Fibroblast of lung (primary cell): ENCODE measurements at places on chromosomes 2 and 18. TPM values are rescaled to one million over a fixed set of nuclear protein-coding genes. Genes with fewer than 3 reads are reported as not detected.

DNA sequence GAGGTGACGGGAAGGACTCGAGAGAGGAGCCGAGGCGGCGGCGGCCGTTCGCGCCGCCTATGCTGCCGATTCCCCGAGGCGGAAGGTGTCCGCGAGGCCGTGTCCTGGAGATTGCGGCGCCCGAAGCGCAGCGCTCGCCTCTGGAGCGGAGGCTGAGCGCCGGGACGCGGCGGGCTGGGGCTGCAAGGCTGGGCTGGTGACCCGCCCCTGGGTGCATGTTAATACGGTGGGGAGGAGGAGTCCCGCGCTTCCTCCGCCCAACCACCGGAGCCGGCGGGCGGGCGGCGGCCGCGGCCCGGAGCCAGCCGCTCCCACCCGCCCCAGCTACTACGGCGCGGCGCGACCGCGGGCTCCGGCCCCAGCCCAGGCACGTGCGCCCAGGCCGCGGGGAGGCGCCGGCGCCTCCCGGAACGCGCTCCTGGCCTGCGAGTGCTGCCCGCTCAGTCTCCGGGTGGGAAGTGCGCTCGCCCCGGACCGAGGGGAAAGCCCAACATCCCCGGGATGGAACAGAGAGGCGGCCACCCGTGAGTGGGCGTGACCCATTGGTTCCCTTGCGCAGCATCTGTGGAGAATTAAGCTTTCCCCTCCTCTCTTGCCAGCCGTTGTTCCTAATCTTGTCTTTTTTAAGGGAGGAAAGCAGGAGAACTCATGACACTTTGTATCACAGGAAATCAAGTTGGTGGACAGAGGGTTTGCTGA, at the start of gene DLGAP1:
DLGAP1 (minus strand) TSS at position 195 of the 699 bp plus-strand sequence.
- peak; percentile 71 for DNase-seq
- no peak within 1 kb of the TSS for H3K27ac ChIP-seq
- H3K36me3 ChIP-seq, result no peaks in the 10 kb centered on the region
- H3K4me1 ChIP-seq, result no peaks in the 10 kb centered on the region
- no peak within 1 kb of the TSS for H3K4me3 ChIP-seq

DNA sequence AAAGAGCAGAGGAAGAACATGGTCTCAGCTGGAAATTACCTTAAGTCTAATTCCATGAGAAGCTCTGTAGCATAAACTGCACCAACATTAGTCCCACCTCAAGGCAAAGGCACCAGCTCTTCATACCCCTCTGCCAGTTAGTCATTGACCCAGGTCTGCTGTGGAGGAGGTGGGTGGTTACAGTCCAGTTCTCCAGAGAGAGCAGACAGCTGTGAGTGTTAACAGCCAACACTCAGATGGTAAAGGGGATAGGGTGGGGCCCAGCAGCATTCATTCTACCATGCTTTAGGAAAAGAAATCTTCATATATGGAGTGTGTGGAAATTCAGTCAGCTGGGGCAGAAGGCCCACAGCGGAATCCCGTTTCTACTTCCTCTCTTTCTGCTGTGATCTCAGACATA, 159.7 kb upstream of the FBXO11 start:
- H3K4me1 ChIP-seq, result no peaks in the 10 kb centered on the region
- no peaks in the 10 kb centered on the region for H3K27me3 ChIP-seq
- H3K4me3 ChIP-seq, result no peak overlapping the region

GRCh38 chr2:236175548-236176150, 7.5 kb upstream of the GBX2 start:
- DNase-seq, result no peak
- no peak overlapping the region for H3K4me3 ChIP-seq
- H3K27me3 ChIP-seq, result peaks cover 46% of the 10 kb centered on the region
- peaks cover 2% of the 10 kb centered on the region for H3K4me1 ChIP-seq
- H3K27ac ChIP-seq, result no peak overlapping the region
- H3K36me3 ChIP-seq, result no peaks in the 10 kb centered on the region

DNA sequence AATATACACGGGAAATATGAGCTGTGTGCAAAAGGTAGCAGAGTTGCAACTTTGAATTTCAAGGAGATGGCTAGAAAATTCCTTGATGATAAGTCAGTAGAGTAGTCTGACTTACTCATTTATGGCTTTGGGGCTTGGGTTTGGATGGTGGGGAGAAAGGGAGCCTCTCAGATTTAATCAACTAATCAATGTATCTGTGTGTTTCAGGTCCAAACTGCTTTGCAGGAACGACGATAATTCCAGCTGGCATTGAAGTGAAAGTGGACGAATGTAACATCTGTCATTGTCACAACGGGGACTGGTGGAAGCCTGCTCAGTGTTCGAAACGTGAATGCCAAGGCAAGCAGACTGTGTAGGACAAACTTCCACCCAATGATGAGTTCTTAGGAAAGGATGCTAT, 164.6 kb downstream of the VWC2L start:
- no peak overlapping the region for H3K27ac ChIP-seq
- no peaks in the 10 kb centered on the region for H3K27me3 ChIP-seq
- H3K4me3 ChIP-seq, result no peak overlapping the region

DNA sequence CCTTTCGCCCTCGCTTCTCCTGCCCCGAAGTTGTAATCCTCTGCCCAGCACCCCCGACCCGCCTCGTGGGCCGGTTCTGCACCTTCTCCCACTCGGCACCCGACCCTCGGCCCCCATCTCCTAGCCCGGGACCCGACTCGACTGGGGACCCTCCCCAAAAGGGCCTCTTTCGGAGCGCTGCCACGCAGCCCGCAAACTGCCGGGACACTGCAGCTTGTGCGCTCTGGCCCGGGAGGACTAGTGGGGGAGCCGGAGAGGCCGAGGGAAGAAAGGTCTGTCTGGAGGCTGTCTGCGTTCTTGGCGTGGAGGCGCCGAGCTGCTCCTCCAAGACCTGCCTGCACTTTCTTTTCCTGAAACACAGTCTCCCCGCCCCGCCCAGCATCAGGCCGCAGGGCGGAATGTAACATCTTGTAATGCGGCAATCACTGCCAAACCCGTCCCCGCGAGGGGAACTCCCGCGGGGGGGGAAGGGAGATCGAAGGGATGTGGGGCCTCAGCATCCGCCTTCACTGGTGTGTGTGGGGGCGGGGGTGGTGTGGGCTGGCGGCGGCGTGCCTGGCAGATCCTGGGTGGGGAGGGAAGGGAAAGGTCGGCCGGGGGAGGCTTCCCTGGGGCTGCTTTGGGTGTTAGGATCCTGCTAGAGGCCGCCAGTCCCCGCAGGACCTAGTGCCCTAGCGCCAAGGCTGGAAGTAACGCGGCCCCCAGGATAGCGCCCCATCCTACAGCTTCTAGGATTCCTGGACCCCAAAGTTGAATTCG, 7.4 kb downstream of the DLX2 start:
- H3K36me3 ChIP-seq, result no peaks in the 10 kb centered on the region
- peaks cover 16% of the 10 kb centered on the region for H3K4me1 ChIP-seq
- H3K27me3 ChIP-seq, result peaks cover 39% of the 10 kb centered on the region
- peak; percentile 68 for DNase-seq

DNA sequence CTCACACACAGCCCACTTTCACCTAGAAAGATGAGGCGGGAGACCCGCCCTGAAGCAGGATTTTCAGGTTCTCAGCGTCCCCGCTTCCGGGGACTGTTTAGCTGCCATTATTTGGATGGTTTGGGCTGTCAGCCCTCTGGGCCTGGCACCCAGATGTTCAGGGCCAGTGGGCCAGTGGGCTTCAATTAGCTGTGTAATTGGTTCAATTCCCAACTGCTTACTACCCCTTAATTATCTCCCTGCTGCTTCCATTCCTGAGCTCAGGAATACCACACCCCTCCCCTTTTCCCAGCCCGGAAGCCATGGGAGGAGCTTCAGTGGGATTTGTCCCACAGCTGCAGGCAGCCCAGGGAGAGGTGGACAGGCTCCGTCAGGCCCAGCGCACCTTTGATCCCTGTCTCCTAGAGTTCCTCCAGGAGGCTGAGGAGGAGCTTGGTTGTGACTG, 114.1 kb upstream of the MYCN start:
- H3K27me3 ChIP-seq, result no peaks in the 10 kb centered on the region
- no peaks in the 10 kb centered on the region for H3K4me1 ChIP-seq
- H3K27ac ChIP-seq, result no peak overlapping the region
- no peak overlapping the region for H3K4me3 ChIP-seq
- H3K36me3 ChIP-seq, result no peaks in the 10 kb centered on the region
- DNase-seq, result no peak

- DNase-seq, result no peak
- H3K36me3 ChIP-seq, result peaks cover 2% of the 10 kb centered on the region
- H3K27ac ChIP-seq, result no peak overlapping the region
- H3K4me1 ChIP-seq, result peaks cover 19% of the 10 kb centered on the region
- no peaks in the 10 kb centered on the region for H3K27me3 ChIP-seq
- H3K4me3 ChIP-seq, result no peak overlapping the region
Observed at GRCh38 chr2:241007880-241008710, 9.7 kb downstream of the SNED1 start.

DNA sequence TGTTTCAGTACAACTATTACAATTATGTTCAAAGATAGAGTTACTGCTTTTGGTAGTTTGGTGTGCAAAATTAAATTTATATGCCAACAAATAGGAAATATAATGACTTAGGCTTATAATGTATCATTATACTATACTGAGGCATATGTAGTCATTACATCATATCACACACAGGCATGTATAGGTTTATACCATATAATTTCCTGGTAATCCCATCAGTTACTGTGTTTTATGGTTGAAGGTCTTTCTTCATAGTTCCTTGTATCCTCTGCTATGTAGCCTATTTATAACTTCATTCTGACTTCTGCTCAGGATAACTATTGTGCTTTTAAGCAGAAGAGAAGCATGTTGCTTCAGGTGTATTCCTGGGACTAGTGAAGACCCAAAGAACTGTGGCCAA, 110.5 kb downstream of the ZNF407 start:
- H3K27me3 ChIP-seq, result no peaks in the 10 kb centered on the region
- DNase-seq, result no peak
- H3K4me3 ChIP-seq, result no peak overlapping the region
- no peaks in the 10 kb centered on the region for H3K4me1 ChIP-seq
- H3K27ac ChIP-seq, result no peak overlapping the region
- H3K36me3 ChIP-seq, result no peaks in the 10 kb centered on the region

DNA sequence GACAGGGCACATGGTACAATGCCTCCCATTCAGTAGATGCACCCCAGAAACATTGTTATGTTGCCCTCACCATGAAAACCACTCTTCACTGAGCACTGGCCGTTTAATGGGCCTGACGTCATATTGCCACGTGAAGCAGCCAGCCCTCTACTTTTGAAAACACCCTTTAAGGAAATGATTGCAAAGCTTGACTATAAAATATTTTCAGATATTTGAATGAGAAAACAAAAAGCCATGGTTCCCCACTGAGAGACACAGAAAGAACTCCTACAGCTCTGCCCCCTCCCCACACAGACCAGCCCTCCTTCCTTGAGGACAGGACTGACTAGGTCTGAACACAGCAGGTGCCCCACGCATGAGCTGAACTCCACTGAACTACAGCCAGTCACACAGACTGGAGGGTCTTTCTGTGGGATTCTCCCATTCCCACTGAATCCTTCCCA, 349.1 kb downstream of the ANAPC1 start:
- no peaks in the 10 kb centered on the region for H3K27me3 ChIP-seq
- peak; percentile 63 for DNase-seq
- peak overlapping the region; percentile 80 for H3K27ac ChIP-seq
- H3K4me3 ChIP-seq, result no peak overlapping the region
- peaks cover 14% of the 10 kb centered on the region for H3K4me1 ChIP-seq

DNA sequence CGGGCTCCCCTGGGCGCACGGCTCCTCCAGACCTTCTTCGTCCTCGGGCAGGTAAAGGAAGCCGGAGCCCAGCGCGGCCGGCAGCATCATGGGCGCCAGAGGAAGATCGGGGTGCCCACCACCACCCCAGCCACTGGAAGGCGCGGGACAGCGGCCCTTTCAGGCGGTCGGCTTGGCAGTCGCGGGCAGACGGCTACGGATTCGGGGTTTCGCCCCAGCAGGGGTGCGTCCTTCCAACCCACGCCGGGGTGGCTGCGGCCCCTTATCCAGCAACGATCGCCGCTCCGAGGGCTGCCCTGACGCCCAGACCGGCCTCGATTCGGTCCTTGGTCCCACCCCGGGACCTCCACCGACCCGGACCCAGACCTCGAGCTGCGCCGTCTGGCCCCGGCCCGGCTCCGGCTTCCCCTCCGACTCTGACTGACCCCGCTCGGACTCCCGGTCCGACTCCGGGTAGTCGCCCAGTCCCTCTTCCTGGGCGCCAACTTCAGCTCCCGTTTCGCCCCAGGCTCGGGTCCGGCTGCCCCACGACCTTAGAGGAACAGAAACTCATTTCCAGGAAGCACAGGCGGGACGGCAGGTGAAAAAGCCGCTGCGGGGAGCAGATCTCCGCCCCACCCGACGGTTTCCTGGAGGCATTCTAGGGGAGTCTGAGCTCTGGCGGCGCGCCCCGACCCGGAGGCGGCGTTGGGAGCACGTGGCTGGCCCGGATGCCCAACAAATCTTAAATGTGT, 30.2 kb upstream of the SSB start:
- peaks cover 14% of the 10 kb centered on the region for H3K27me3 ChIP-seq
- peak overlapping the region; percentile 24 for H3K4me3 ChIP-seq
- no peak overlapping the region for H3K27ac ChIP-seq

DNA sequence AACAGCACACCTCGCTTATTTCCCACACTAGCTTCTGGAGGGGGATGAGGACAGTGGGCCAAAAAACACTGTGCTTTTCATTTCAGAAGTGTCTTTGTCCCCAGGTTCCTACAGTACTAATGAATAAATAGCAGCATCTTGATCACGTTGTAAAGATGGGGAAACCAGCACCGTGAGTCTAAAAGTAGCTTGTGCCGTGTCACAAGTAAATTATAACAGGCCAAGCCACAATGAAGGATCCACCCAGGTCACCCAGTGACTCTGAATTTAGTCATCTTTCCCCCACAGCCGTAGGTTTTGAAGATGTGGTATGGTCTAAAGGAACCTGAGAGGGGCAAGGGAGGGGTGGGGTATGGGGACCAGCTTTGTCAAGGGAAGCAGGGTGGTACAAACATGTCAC, 8.8 kb downstream of the FZD7 start:
- DNase-seq, result no peak
- H3K27ac ChIP-seq, result no peak overlapping the region
- no peaks in the 10 kb centered on the region for H3K27me3 ChIP-seq
- H3K4me3 ChIP-seq, result no peak overlapping the region
- H3K4me1 ChIP-seq, result peaks cover 8% of the 10 kb centered on the region

- DNase-seq, result peak; percentile 78
- H3K4me1 ChIP-seq, result peaks cover 6% of the 10 kb centered on the region
- no peak overlapping the region for H3K4me3 ChIP-seq
- H3K36me3 ChIP-seq, result no peaks in the 10 kb centered on the region
Observed at GRCh38 chr2:234291765-234292204, 205.1 kb downstream of the ARL4C start.

DNA sequence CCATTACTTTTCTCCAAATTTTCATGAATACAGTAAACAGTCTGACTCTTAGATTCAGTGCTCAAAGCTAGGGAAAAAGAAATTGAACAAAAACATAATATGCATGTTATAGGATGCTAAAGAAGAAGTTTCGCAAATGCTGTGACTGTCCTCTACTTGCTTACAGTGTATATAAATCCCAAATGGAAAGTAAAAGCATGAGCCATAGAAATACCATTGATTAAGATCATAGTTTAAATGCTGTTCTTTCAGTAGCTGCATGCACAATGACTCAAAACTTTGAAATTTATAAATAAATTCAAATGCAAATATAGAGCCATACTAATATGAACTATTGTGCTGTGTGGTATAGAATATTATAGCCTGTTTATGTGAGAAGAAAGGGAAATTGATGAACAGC, 1113.9 kb upstream of the ACVR2A start:
- no peaks in the 10 kb centered on the region for H3K27me3 ChIP-seq
- H3K36me3 ChIP-seq, result no peaks in the 10 kb centered on the region
- no peak overlapping the region for H3K27ac ChIP-seq
- DNase-seq, result peak; percentile 55
- no peak overlapping the region for H3K4me3 ChIP-seq
- H3K4me1 ChIP-seq, result no peaks in the 10 kb centered on the region

Gene ARHGEF33
- total RNA-seq, result 0.50 and 1.0 TPM in 2 replicates

Gene TDRD15
- not detected in 2 replicates for total RNA-seq

Gene GTF2A1L
- total RNA-seq, result 3.3 and 3.5 TPM in 2 replicates

Gene PROKR1
- total RNA-seq, result not detected in 2 replicates

Gene UGT1A6
- not detected in 2 replicates for total RNA-seq

Gene AMER3
- total RNA-seq, result not detected in 2 replicates

Gene DTNA
- 28.2 and 38.8 TPM in 2 replicates for total RNA-seq

Gene ABCA12
- under 0.01 TPM in 2 replicates for total RNA-seq

Gene PAX8
- total RNA-seq, result 0.50 and 0.51 TPM in 2 replicates

Gene RGPD3
- total RNA-seq, result 0.17 and 0.26 TPM in 2 replicates
